ENCODE measurements at places on chromosomes 1 and 21.

GRCh38 chr21:16004086-16004485 is 274.3 kb downstream of the USP25 start:
- no peak for DNase-seq

DNA sequence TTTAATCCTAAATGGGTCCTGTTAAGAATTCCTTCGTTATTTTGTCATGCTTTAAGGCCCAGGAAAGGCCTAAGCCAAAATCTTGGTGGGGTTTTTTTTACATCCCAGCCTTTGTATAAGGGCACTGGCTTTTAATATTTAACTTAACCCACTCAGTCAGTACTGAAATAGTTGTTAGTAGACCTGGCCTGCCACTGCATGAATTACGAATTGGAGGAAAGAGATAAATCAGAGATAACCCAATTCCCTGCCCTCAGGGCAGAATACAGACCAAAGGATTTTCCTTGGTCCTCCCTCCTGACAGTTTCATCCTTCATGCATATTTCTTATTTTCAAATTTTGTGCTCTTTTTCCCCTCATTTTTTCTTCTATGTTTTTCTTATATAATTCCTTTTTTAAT is 193.0 kb downstream of the FASLG start:
- DNase-seq = no peak

DNA sequence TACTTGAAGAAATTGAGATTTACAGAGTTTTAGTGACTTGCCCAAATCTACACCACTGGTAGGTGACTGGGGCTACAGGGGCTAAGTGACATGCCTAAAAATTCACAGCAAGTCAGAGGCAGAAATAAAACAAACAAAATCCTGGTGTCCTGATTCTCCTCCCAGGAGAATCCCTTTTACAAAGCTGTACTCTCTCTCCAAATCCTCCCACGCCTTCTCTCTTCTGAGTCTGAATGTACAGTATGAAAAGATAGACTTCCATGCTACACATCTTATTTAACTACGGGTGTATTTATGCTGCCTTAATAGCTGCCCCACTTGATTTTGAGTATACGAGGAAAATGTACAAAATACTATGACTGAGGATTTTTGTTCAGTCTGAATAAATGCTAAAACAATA is 65.4 kb downstream of the SGIP1 start:
- DNase-seq = no peak

DNA sequence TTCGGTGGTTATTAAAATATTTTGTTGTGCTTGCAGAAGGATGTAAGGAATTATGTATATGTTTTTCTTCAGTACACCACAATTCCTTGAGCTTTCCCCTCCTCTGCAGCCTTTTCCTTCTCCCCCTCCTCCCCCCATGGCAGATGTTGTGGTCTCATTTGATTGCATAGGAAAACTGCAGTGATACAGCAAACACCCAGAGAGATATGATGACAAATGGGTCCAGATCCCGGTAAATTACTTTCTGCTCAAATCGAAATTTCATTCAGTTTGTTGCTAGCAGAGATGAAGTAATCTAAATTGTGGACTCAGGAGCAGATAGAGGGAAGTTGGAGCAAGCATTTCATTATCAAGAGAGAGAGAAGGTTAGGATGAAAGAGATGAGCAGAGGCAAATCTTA is 9.9 kb downstream of the LMO4 start:
- DNase-seq = no peak
